ENCODE measurements at places on chromosomes 1 and 21.

- DNase-seq: no peak
Measured at GRCh38 chr21:42051788-42052187, 19.3 kb upstream of the UMODL1 start.

DNA sequence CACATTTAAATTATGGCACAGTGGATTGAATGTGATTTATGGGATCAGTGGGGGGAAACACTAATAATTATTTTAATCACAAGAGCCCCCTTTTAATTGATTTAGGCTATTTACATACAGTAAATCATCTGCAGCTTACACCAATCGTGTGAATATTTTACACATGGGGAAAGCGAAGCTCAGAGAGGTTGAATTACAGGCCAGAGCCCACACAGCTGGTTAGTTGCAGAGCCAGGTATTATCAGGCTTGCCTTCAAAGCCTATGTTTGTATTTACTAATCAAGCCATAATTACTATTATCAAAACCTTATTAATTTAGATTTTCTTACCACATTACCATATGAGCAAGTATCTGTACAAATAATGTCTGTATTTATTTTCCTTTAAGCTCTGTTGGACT lies 749 bp downstream of the SDCCAG8 start:
- DNase-seq: no peak

GRCh38 chr1:112808861-112809684 lies 93.9 kb upstream of the PPM1J start:
- DNase-seq: peak; percentile 26

DNA sequence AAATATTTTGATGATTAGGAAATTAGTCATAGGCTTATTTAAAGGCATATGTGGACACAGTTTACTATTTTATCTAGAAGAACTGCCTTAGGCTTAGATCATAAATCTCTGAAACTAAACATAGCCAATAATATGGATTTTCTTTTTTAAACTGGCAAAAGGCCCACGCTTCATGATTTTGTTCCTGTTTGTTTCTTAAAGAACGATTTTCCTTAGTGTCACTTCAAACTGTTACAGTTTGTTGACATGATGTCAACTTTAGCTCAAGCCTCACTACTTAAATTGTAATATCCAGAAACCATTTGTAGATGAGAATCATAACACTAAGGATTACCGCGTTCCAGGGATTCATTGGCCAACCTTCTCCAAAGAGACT lies 322.6 kb downstream of the HHIPL2 start:
- no peak for DNase-seq

DNA sequence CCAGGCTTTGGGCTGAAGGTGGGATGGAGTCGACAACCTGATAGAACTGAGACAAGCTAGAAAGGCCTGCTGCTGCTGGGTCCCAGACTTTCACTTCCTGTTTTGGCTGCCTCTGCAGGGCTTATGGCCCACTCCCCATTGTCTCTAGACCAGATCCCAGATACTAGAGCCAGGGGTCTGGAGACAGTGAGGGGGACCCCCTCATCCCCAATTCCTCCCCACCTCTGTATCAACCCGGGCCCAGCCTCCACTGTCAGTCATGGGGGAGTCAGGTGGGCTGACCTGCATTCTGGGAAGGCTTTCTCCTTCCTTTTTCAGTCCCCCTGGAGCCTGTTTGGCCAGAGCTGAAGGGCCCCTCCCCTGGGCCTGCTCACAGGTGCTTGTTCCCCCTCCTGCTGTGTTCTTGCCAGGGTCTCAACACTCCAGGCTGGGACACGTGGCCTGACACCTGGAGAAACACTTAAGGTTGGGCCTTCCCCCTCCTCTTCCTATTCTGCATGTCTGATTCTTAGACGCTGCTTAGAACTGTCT lies 18.0 kb upstream of the ETV3L start:
- DNase-seq: no peak

GRCh38 chr21:32481875-32482408 lies 69.4 kb downstream of the EVA1C start:
- DNase-seq: no peak

GRCh38 chr1:241612533-241613477 lies 27.4 kb downstream of the CHML start:
- DNase-seq: no peak

DNA sequence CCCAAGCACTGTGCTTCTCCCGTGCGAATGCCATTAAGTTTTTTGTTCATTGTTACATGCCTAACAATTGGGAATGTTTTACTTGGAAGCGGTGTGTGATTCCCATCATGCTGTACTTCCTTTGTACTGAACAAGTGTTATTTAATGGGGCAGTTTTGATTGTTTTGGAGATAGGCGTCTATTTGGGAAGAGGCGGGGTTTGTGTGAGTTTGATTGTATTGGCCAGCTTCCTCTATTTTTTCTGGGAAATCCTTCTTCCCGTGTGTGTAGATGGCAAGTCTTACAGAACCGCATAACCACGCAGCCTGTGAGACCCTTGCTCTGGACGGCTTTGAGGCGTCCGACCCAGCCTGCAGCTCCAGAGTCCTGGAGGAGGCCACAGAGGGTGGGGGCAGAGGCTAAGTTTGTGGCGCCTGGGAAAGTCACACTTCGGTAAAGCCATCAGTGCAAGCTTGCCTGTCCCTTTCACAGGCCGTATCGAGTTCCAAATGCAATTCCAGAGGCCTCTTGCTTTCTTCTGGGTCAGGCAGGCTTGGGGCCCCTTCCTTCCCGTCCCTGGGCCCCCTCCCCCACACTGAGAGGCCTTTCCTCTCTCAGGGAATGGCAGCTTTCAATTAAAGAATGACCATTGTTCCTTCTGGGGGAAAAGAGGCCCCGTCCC lies 210.3 kb downstream of the TOMM20 start:
- DNase-seq: no peak

GRCh38 chr21:27321791-27322190 lies 354.9 kb upstream of the ADAMTS5 start:
- DNase-seq: no peak

- no peak for DNase-seq
Measured at GRCh38 chr1:236978740-236979139, 25.5 kb downstream of the MT1HL1 start.

DNA sequence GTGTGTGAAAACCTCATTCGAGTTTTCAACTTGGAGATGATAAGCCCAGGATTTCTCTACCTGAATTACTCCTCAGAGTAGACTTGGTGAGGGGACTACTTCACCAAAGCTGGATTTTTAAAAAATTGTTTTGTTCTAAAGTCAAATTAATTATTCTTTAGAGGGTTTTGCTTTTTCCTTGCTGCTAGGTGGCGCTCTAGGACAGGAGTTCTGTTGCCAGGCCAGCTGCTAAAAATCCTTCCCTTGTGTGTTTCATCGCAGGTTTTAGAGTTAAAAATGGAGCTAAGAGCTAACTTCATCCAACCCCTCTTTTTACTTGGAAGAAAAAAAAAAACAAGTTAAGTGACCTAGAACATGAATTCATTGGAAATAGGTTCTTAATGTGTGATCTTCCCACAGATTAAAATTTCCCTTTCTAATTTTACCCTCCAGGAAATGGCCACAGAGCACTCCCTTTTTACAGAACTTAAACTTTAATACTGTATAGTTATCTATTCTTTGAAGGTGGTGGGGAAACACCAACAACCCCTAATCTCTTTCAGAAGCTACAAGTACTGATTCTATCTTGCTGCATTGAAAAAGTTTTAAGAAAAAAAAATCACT lies 36.7 kb upstream of the FAM163A start:
- DNase-seq: peak; percentile 61

DNA sequence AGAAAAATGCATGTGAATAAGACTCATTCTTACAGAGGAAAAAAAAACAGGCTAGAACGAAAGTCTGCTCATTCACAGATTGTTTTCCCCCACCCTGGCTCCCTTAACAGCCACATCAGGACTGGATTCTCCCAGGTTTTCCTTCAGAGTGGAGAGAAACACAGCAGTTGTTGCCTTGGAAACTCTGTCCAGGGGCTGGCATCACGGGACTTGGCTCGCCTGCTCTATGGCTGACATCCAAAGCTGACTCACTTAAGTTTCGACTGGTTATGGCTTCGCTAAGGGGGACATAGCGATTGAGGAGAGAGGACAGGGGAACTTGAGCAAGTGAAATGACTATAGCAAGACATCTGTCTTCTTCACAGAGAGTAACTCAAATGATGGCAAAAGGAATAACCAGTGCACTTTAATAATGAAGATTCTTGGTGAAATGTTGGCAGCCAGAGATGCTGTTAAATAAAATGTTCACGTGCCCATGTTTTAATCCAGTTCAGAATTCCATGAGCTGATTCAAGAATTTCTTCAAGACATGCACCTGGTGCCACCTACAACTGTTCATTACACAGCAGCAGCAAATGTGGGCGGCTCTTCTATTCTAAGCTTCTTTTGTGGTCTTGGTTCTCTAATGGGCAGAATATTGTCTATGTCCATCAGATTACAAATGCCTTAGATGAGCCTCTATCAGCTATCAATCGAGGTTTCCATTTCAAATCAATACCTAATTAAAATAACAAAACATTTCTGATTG lies 21.8 kb downstream of the MIS18A start:
- no peak for DNase-seq

GRCh38 chr1:151327903-151328674 lies 873 bp upstream of the PI4KB start:
- no peak for DNase-seq

GRCh38 chr21:28089599-28090441 lies 902.9 kb downstream of the LTN1 start:
- DNase-seq: no peak

DNA sequence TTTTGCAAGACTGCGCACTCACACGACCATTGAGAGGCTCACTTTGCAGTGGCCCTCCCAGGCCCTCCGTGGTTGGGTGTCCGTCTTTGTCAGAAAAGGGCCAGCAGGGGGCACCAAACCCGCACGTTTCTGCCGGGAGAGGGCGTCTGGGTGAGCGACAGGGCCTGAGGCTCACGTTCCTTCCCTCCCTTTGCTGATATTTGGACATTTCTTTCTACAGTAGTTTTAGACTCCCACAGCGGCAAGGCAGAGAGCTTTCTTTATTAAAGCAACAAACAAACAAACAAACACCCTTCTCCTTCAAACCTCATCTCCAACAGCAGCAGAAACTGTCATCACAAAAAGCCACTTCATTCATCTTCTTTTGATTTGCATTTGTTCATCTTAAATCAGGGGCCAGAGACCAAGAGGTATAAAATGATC lies 79.2 kb upstream of the WDR26 start:
- DNase-seq: peak; percentile 67

DNA sequence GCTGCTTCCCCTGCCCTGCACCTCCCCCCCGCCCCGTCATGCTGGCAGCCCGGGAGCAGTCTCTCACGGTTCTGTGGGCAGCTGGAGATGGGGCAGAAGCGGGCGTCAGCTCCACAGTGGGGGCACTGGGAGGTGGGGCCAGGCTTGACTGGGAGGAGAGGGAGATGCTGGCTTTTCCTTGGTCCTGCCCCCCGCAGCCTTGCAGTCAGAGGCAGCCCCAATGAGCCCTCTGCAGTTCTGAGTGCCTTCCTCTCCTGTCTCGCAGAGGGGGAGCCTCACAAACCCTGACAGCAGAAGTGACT lies 21.7 kb downstream of the ARHGEF10L start:
- DNase-seq: no peak

GRCh38 chr1:38125016-38125415 lies 78.4 kb upstream of the POU3F1 start:
- no peak for DNase-seq

GRCh38 chr1:56837244-56837939 lies 17.2 kb upstream of the C8A start:
- DNase-seq: no peak

- DNase-seq: peak; percentile 59
Measured at GRCh38 chr1:37995751-37996345, 6.0 kb upstream of the SF3A3 start.

DNA sequence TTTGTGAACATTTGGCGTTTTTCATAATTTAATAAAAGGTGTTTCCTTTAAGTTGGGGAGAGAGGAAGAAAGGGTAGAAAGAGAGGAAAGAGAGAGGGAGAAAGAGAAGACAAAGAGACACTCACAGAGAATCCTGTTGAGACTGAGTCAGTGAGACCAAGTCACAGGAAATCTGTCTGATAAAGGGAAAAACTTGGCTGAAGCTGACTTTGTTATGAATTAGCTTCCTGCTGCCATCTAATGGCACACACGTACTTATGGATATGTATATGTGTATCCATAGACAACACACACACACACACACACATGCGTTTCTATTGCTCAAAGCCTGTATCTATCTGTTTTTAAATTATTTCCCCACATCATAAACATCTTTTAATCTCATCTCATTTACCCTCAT lies 42.5 kb upstream of the DISC1 start:
- DNase-seq: peak; percentile 32

GRCh38 chr1:51189421-51190073 lies 46.5 kb upstream of the RNF11 start:
- DNase-seq: no peak

- DNase-seq: no peak
Measured at GRCh38 chr1:112956544-112957132, 642 bp upstream of the SLC16A1 start.

GRCh38 chr1:150176593-150176992 lies 26.9 kb downstream of the PLEKHO1 start:
- no peak for DNase-seq

DNA sequence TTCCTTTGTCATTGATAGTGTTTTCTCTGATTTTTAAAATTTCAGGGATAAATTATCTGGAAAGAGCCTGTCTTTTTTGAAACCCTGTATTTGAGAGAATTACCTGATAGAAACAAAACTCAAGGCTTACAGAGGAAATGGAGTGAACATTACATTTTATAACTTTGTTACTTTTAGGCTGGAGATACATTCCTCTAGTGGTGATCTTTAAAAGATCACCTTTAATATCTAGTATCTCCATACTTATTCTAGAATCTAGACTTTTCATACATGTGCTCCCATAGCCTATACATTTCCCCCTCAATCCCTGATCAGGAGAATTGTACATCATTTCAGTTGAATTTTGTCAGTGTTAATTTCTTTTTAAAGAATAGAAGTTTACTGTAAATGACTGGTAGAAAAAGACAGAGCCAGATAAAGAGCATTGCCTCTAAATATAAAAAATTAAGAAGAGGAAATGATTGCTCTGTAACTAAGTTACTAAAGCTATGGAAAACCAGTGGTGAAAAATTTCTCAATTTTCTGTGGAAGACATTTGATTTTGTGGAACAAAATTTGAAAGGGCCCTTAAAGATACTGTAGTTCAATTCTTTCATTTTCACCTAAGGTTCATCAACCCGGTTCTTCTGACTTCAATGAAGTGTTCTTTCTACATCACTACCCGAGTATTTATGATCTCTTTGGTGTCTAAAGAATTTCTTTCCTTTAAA lies 33.7 kb downstream of the RASAL2 start:
- no peak for DNase-seq

GRCh38 chr1:21313886-21314721 lies 23.8 kb upstream of the ECE1 start:
- no peak for DNase-seq

DNA sequence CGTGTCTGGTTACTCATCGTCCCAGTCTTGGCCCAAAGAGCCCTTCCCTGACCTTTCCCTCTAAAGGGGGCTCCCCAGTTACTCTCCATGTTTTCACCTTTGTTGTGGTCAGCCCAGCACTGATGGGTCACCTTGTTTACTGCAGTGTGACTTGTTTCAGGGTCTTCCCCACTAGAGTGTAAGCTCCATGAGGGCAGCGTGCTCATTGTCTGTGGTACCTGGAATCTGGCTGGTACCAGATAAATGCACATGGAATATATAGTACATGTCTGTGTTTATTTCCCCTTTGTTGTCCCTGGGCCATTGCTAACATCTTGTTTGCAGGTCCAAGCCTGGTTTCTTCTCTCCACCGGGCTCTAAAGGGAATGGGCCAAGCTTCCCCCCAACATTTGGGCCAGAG lies 22.7 kb upstream of the TENT5B start:
- no peak for DNase-seq

GRCh38 chr1:180581635-180582039 lies 22.9 kb downstream of the OVAAL start:
- peak; percentile 10 for DNase-seq

Data from bone marrow (tissue), 2 donors.